ENCODE measurements at places on chromosomes 12 and 14.

DNA sequence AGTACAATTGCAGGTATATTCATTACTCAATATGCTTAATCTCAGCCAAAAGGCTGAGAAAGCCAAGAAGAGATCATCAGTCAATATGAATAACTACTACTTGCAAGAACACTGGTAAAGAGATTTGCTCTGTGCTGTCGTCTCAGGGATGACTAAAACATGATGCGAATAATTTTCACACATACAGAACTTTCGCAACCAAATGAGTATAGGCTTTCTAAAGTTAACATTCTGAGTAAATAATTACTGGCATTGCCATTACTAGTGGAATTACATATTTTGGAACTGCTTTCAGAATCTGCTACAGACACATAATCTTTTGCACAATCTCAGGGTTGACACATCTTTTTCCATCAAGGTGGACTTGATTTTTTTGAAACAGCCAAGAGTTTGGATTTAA, 24.7 kb downstream of the NCKAP1L start:
- DNase-seq = no peak

DNA sequence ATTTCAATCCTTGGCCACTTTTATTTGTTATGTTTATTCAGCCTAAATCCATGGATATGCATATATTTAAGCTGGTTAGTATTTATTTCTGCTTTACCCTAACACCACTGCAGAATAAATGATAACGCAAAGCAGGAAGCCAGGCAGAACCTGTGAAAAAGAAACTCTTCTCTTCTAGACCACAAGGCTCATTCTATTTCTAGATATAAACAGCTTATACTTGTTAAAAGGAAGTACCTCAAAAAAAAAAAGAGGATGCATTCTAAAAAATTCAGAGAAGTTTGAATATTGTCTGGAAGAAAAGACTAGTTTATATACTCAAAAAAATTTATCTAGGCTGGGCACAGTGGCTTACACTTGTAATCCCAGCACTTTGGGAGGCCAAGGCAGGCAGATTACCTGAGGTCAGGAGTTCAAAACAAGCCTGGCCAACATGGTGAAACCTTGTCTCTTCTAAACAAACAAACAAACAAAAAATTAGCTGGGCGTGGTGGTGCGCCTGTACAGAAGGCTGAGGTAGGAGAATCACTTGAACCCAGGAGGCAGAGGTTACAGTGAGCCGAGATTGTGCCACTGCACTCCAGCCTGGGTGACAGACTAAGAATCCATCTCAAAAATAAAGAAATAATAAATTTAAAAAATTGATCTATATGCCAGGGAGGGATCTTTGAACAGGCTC, 55.8 kb downstream of the GALNT4 start:
- DNase-seq = no peak

DNA sequence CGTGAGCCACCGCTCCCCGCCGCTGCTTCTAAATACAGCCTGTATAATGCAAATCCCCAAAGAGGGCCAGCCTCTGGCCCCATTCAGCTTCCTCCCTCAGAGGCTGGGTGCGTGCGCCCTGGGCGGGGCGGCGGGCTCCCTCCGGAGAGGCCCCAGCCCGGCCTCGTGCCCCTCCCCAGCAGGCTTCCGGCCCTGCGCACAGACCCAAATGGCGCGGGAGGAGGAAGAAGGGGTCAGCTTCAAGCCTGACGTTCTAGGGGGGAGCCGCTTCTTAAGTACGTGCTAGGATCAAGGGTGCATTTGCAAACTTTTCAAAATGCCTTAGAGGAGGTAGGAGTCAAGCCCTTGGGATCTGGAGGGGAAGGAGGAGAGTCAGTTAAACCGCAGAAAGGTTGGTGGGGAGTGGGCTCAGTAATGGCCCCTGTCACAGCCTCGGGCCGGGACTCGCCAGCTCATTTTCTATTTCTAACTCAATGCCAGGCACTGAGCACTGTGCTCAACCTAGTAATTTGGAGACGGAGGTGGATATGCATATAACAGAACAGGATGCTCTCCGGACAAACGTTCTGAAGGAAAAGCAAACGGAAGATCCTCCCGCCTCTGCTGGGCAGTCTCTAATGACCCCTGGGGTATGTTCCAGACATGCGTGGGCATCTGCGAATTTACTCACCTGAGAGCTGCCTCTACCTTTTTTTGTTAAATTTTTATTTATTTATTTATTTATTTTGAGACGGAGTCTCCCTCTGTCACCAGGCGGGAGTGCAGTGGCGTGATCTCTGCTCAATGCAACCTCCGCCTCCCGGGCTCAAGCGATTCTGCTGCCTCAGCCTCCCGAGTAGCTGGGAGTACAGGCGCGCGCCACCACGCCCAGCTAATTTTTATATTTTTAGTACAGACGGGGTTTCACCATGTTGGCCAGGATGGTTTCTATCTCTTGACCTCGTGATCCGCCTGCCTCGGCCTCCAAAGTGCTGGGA, 32.3 kb downstream of the NINJ2 start:
- DNase-seq = peak; percentile 85

DNA sequence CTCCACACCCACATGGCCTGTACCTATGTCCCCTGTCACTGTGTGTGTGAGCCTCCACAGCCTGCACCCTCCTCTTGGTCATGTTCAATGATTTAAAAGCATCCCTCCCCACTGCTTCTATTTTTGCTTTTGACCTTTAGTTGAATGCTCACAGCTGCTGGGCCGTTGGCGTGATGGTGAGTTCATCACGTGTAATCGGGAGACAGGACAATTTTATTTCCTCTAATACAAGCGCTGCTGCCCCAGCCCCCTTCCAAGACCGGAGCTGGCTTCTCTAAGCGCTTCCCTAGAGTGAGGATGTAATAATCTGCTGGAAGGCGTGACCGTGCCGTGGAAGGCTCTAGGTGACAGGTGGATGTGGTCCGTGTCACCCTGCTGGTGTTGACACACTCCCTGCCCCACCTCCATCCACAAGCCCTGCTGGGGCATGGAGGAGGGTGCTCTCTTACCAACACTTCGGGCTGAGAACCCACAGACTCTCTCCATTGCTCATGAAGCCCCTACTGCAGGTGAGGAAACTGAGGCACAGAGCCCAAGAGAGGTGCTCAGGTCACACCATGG, 25.4 kb downstream of the CCDC85C start:
- DNase-seq = no peak

GRCh38 chr12:107522692-107523477, 162.7 kb upstream of the PWP1 start:
- DNase-seq = no peak

All from aorta (tissue), 5 donors.